ENCODE measurements at places on chromosomes 16 and 17.

GRCh38 chr17:47700471-47701449, 6.8 kb downstream of the TBKBP1 start:
- H3K27ac ChIP-seq: peak overlapping the region; percentile 81
- no peaks in the 10 kb centered on the region for H3K27me3 ChIP-seq
- H3K4me3 ChIP-seq: peak overlapping the region; percentile 81

- H3K36me3 ChIP-seq: peaks cover 57% of the 10 kb centered on the region
- H3K4me1 ChIP-seq: peaks cover 14% of the 10 kb centered on the region
- peak overlapping the region; percentile 94 for H3K4me3 ChIP-seq
- no peaks in the 10 kb centered on the region for H3K27me3 ChIP-seq
Measured at GRCh38 chr16:28845293-28845692, 855 bp downstream of the TUFM start.

GRCh38 chr17:57538736-57539456, 206.2 kb downstream of the CCDC182 start:
- ATAC-seq: no peak
- no peak overlapping the region for H3K4me3 ChIP-seq
- no peaks in the 10 kb centered on the region for H3K36me3 ChIP-seq
- H3K4me1 ChIP-seq: peaks cover 25% of the 10 kb centered on the region

GRCh38 chr16:58022601-58023371, 2.8 kb upstream of the MMP15 start:
- peaks cover 11% of the 10 kb centered on the region for H3K4me1 ChIP-seq
- H3K4me3 ChIP-seq: no peak overlapping the region
- H3K36me3 ChIP-seq: no peaks in the 10 kb centered on the region
- H3K27ac ChIP-seq: no peak overlapping the region
- no peak for ATAC-seq

- H3K4me3 ChIP-seq: no peak overlapping the region
- H3K36me3 ChIP-seq: peaks cover 100% of the 10 kb centered on the region
- H3K4me1 ChIP-seq: peaks cover 6% of the 10 kb centered on the region
- peak; percentile 37 for ATAC-seq
Measured at GRCh38 chr17:80294210-80294609, 33.6 kb downstream of the RNF213 start.

Measured in activated T-helper 17 cell treated with anti-CD3 and anti-CD28 coated beads, Interleukin-2, amount 50 U/mL, for 72 hours (primary cell).